Mucosa of gallbladder (tissue), 1 donor: ENCODE measurements at places on chromosomes 6 and 20. TPM values are rescaled to one million over a fixed set of nuclear protein-coding genes. Genes with fewer than 3 reads are reported as not detected.

The SLC35D3 gene
- total RNA-seq, result not detected

The RAB22A gene
- total RNA-seq, result 21.3 TPM

The EPM2A gene
- 16.5 TPM for total RNA-seq

The CGA gene
- not detected for total RNA-seq

The PTCHD4 gene
- not detected for total RNA-seq

The THBS2 gene
- 21.9 TPM for total RNA-seq

The COL9A1 gene
- total RNA-seq, result 0.09 TPM

The COL10A1 gene
- 0.09 TPM for total RNA-seq

The SAMD10 gene
- 12.7 TPM for total RNA-seq

The TINAG gene
- 8.8 TPM for total RNA-seq

The SH3BGRL2 gene
- total RNA-seq, result 64.3 TPM

The RBPJL gene
- total RNA-seq, result 0.26 TPM

The PLN gene
- total RNA-seq, result 152 TPM

The TDP2 gene
- total RNA-seq, result 75.7 TPM

The ID4 gene
- 7.0 TPM for total RNA-seq

The AVP gene
- not detected for total RNA-seq

The GTSF1L gene
- total RNA-seq, result not detected

The BTN2A1 gene
- total RNA-seq, result 23.4 TPM

The BTNL2 gene
- total RNA-seq, result not detected

The COL9A3 gene
- 3.6 TPM for total RNA-seq

The OR2B6 gene
- not detected for total RNA-seq

The COL19A1 gene
- 0.49 TPM for total RNA-seq

The PGC gene
- 6.7 TPM for total RNA-seq

The MANEA gene
- 14.6 TPM for total RNA-seq

The STX11 gene
- 2.9 TPM for total RNA-seq

The HDGFL1 gene
- total RNA-seq, result not detected

The PREX1 gene
- total RNA-seq, result 29.8 TPM

The SUMO4 gene
- total RNA-seq, result 1.3 TPM

The MDFI gene
- 7.3 TPM for total RNA-seq
